ENCODE measurements at places on chromosomes 11 and 22.

- DNase-seq = no peak
These were observed 11.2 kb downstream of the TSPO start for GRCh38 chr22:43162412-43163150.

DNA sequence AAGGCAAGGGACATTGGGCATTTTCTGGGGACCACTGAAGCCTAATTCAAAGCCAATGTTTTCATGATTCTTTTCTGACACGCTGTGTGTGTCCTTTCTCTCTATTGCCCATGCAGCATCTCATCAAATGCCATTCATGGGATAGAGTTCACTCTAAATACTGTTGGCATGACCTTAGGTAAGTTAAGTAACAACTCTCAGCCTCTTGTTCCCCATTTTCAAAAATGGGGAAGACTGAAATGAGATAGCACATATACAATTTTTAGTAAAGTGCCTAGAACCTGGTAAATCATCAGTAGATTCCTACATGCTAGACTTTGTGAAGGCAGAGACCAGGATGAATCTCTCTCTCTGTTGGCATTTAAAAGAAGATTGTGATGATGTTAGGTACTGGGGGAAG lies 12.7 kb upstream of the OR52K2 start:
- no peak for DNase-seq

- no peak for DNase-seq
These were observed 276.6 kb downstream of the FAT3 start for GRCh38 chr11:92501066-92501739.

DNA sequence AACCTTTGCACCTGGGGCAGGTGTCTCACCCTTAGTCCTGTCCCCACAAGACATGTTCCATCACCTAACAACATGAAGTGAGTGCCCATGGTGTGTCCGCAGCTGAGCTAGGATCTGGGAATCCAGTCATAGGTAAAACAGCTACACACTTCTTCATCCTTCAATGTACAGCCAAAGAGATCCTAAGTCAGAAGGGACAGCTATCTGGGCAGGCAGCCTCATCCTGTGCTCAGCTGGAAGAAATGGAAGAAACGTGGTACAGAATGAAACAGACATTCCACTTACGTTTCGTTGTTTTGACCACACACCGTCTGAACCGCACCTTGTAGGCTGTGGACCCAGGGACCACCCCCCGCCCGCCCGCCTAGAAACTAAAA lies 30.8 kb downstream of the PDGFB start:
- no peak for DNase-seq

DNA sequence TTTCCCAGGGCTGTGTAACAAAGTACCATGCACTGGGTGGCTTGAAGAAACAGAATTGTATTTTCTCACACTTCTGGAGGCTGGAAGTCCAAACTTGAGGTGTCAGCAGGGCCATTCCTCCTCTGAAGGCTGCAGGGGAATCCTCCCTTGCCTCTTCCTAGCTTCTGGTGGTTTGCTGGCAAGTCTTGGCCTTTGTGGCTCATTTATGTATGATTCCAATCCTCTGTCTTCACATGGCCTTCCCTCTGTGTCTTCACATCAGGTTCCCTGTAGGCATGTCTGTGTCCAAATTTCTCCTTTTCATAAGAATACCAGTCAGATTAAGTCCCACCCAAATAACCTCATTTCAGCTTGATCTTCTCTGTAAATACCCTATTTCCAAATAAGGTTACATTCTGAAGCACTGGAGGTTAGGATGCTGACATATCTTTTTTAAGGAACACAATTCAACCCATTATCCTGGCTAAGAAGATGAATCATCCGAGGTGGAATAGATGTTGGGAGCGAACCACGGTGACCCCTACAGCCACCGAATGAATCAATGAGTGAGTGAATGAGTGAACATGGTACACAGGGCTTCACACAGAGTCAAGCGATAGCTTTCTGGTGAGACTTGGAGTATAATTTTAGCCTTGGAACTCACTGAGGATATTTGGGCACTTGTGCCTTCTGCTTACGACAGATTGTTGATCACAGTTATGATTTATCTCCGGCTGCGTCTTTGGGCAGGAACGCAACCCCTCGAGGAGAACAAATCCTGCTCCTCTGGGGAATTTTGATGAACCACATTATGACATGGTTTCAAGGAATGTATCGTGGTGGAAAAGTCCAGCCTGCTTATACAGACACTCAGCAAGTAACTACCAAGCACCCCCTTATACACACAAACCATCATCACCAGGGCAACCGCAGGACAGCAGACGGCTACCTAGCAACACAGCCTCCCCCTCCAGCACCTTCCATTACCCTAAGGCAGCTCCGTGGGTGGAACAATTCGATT lies 34.3 kb upstream of the MICAL2 start:
- no peak for DNase-seq

DNA sequence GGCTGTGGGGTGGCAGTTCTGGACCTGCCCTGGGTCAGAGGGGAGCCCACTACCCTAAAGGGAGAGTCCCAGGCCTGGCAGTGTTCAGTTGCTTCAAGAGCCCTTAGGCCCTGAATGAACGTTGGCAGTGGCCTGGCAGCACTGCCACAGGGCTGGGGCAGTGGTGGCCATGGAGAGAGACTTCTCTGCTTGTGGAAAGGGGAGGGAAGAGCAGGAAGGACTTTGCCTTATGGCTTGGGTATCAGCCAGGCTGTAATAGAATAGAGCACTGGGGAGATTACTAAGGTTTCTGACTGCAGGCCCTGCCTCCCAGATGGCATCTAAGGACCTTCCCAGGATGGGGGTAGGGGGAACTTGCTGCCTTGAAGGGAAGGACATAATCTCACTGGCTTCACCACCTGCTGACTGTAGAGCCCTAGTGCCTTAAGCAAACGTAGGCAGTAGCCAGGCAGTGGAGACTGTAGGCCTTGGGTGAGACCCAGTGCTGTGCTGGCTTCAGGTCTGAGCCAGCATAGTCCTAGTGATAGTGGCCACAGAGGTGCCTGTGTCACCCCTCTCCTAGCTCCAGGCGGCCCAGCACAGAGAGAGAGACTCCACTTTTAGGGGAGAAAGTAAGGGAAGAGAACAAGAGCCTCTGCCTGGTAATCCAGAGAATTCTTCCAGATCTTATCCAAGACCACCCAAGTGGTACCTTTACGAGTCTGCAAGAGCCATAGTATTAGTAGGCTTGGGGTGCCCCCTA lies 27.6 kb downstream of the PLA2G6 start:
- no peak for DNase-seq

- no peak for DNase-seq
These were observed at the start of gene TAGLN for GRCh38 chr11:117199053-117199915. TAGLN (plus strand) TSS chr11:117199370; CDS start chr11:117203014, 3,644 bp downstream.

- no peak for DNase-seq
These were observed 770 bp downstream of the SLC7A4 start for GRCh38 chr22:21031545-21032036.

- no peak for DNase-seq
These were observed 5.3 kb downstream of the GLB1L2 start for GRCh38 chr11:134337051-134337450.

GRCh38 chr11:44498089-44498871 lies 67.2 kb upstream of the CD82 start:
- DNase-seq = no peak

DNA sequence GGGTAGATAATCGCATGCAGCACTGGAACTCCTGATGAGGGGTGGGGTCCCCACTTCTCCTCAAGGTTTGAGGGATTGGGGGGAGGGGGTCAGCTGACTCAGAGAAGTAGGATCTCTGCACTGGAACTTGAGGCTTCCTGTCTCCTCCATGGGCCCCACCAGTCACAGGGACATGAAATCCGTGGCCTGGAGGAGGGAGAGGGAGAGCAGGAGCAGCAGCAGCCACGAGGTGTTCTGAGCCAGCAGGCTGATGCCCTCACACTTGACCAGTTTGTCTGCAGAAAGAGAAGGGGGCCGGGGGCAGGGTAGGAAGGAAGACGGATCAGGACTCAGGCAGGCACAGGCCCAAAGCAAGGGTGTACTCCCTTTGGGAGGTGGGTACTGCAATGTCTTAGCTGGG lies 3.7 kb downstream of the THY1 start:
- no peak for DNase-seq

- no peak for DNase-seq
These were observed 3.1 kb upstream of the EIF3F start for GRCh38 chr11:7983832-7984590.

GRCh38 chr11:80349997-80350396 lies 909.2 kb upstream of the TENM4 start:
- DNase-seq = no peak

DNA sequence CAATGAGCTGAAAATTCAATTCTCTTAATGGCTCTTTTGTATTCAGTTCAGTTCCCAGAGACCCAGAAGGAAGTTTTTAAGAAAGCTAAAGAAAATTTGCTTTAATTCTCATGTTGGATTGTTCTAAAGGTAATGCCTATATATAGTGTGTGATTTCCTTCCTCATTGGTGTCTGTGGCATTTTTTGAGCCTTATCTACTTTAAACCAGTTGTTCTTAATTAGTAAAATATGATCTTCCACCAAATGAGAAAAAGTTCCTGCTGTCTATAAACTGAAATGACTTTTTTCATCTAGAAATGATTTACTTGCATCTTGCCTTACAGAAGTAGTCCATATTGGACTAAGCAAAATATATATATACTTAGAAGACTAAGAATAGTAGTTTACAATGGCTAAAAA lies 622.1 kb upstream of the KIRREL3 start:
- no peak for DNase-seq

DNA sequence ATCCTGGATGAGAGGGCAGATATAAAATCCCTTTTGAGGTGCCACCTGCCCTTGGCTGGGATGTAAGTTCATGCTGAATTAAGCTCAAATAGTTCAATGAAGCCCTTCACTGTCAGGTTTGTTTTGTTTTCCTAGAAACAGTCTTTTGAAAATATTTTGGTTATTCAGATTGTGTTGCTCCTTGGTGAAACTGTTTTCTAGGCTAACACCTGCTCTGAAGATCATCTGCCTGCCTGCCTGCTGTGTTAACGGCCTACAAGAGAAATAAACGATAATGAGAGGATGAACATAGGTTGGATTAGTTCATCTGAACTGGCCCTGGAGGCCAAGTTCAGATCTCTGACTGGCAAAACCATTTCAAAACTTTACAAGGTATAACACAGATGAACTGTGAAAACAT lies 67.4 kb downstream of the ZBTB44 start:
- DNase-seq = no peak

- no peak for DNase-seq
These were observed 19.6 kb downstream of the PPFIBP2 start for GRCh38 chr11:7533199-7534041.

DNA sequence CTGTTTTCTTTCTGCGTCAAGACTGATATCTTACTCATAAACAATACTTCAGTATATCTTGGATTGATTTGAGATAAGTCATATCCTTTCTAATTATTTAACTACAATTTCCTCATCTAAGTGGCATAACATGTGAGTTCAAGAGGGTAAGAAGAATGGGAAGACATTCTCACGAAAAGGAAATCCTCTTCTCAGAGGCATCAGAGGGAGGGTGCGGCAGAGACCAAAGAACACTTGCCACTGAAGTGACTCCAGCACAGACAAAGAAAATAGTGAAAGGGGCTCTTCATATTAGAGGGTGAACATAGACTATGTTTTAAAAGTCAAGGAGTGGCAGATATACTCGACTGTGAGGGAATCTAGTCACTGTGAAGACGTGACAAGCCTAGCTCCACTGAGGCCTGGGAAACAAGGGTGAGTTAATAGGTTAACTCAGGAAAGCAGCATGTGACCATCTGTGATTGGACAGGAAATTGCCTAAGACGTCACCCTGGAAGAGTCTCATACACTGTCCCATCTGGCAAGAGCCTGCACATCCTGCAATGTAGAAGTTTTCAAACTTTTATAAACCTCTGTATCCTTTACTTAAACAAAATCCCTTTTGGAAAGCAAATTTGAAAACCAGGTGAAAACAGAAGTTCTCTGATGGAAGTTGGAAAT lies 1.9 kb upstream of the MMP1 start:
- no peak for DNase-seq

- no peak for DNase-seq
These were observed 15.3 kb upstream of the USP2 start for GRCh38 chr11:119396835-119397234.

DNA sequence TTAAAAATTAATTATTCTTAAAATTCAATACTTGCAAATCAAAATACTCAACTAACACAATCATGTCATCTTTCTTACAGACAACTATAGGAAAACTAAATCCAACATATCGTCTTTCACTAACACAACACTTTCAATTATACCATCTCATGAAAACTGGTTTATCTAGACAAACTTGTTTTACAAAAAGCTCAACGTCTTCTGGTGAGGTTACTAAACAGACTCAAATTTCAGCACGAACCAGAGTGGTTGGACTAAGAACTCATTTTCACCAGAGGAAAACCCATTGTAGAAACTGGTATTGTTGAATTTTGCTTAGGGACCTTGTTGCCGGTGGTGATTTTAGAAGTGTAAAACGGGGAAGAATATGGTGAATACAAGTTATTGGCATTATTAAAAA lies 52.2 kb downstream of the NUP98 start:
- no peak for DNase-seq

DNA sequence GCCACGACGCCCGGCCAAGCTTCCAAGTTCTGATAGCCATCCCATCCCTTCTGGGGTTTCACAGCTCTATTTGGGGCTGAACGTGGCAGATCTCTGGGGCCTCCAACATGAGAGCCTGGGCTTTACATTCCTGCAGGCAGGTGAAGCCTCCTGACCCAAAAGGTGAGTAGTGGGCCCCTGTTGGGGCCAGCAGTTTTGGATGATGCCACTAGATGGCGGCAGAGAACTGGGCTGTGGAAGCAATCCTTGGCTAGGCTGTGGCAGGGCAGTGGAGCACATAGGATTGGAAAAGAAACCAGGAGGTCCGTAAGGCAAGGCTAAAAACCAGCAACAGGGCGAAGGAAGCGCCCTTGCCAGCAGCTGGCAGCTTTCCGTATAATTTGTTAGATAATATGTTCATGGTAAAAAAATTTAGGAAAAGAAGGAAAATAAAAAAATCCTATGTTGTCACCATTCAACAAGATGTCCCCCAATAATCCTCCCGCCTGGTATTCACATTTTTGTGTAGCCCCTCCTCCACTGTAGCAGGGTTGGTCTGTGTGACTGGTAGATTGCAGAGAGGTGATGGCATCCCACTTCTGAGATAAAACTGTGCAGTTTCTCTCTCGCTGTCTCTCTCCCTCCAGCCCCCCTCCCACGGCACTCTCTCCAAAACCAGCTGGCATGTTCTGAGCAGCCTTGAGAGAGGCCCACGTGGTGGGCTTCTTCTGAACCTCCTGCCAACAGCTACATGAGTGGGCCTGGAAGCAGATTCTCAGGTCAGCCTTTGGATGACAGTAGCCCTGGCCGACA lies 43.6 kb upstream of the OR4B1 start:
- peak; percentile 52 for DNase-seq

- DNase-seq = peak; percentile 47
These were observed 152.8 kb downstream of the NCAM1 start for GRCh38 chr11:113113801-113114704.

- DNase-seq = no peak
These were observed 191.8 kb upstream of the E2F8 start for GRCh38 chr11:19432370-19433061.

DNA sequence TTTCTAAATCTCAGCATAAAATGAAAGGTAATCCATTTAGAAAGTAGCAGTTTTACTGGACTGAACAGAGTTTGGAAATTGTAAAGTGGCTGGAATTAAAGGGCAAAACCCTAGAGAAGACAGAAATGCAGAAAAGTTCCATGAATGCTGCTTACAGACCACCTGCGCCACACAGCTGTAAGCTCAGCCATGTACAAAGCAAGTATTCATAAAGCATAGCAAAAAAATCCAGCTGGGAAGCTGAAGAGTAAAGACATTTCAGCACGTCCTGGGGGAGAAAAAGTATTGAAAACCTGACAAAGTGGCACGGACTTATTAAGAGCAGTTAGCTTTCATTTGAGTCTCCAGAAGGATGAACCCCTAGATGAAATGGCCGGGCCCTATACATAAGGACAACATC lies 220.1 kb upstream of the CNTN5 start:
- no peak for DNase-seq

GRCh38 chr11:111439901-111440300 lies 60.8 kb upstream of the POU2AF1 start:
- DNase-seq = no peak

All from NCI-H1092 (cell line).